ENCODE measurements at places on chromosomes 5 and 9.

GRCh38 chr5:151550146-151550545 is 41.0 kb downstream of the FAT2 start:
- no peak for DNase-seq

DNA sequence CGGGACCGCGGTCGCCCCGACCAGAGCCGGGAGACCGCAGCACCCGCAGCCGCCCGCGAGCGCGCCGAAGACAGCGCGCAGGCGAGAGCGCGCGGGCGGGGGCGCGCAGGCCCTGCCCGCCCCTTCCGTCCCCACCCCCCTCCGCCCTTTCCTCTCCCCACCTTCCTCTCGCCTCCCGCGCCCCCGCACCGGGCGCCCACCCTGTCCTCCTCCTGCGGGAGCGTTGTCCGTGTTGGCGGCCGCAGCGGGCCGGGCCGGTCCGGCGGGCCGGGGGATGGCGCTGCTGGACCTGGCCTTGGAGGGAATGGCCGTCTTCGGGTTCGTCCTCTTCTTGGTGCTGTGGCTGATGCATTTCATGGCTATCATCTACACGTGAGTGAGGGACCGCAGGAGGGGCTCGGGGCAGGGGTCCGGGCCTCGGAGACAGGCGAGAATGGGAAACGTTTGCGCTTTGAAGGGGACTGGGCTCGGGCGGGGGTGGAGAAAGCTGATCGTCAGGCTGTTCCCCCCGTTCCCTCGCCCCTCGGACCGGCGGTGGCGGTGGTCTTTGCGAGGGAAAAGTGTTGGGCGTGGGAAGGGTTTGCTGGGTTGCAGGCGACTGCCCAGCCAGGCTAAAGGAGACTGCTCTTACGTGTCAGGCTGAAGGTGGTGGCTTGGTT is 457 bp downstream of the UGCG start:
- no peak for DNase-seq

- no peak for DNase-seq
Observed at GRCh38 chr5:67027171-67027570, 169.4 kb downstream of the CD180 start.

GRCh38 chr5:59562756-59563389 is 330.7 kb downstream of the PDE4D start:
- peak; percentile 79 for DNase-seq

GRCh38 chr5:61461417-61461816 is 129.4 kb downstream of the ZSWIM6 start:
- DNase-seq, result no peak

GRCh38 chr5:2139478-2139877 is 256.8 kb upstream of the IRX4 start:
- DNase-seq, result no peak

DNA sequence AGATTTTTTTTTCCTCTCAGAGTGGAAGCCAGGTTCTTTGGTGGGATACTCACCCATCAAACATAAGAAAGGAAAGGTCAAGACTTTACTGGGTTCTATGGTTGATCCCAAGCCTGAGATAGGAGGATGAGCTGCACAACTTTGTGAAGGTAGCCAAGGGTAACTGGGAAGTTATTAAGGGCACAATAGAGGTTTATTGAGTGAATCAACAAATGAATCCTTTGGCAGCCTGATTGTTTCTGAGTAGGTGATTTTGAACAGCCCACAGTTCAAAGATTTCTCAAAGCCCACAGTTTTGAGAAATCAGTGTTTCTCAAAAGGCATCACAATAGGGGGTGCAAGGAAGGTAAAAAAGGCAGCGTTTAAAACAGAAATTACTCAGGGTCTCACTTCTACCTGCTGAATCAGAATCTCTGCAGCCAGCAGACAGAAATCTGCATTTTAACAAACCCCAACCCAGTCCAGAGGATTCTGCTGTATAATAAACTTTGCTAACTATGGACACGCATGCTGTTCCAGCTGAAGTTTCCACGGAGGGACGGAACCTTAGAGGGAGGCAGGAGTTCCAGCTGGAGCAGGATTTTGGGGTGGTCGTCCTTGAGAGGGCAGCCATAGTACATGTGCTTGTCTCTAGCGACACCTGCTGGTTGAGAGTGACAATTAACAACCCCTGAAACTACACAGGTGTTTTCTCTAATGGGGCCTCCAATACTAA is 32.7 kb upstream of the FSD1L start:
- DNase-seq, result peak; percentile 6

- no peak for DNase-seq
Observed at GRCh38 chr5:178640331-178641045, 13.6 kb upstream of the CLK4 start.

GRCh38 chr5:2295476-2295875 is 412.8 kb upstream of the IRX4 start:
- DNase-seq, result no peak

- no peak for DNase-seq
Observed at GRCh38 chr9:102569436-102569835, 425.7 kb upstream of the CYLC2 start.

DNA sequence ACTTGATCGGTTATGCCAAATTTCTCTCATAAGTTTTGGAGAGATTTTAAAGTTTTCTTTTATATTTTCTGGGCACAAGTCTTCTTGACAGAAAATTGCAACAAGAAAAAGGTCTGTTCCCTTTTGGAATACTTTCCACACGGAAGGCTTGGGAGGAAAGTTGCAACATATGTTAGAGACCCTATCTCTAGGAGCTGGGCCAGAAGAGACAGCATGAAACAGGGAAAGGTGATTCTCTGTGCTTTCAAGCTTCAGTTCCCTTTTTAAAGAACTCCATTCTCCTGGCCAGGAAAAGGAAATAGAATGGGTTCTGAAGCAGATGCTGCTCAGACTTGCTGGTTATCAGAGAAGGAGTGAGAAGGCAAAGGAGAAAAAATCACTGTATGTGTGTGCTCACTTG is 368.3 kb downstream of the SPATA31D1 start:
- DNase-seq, result no peak

DNA sequence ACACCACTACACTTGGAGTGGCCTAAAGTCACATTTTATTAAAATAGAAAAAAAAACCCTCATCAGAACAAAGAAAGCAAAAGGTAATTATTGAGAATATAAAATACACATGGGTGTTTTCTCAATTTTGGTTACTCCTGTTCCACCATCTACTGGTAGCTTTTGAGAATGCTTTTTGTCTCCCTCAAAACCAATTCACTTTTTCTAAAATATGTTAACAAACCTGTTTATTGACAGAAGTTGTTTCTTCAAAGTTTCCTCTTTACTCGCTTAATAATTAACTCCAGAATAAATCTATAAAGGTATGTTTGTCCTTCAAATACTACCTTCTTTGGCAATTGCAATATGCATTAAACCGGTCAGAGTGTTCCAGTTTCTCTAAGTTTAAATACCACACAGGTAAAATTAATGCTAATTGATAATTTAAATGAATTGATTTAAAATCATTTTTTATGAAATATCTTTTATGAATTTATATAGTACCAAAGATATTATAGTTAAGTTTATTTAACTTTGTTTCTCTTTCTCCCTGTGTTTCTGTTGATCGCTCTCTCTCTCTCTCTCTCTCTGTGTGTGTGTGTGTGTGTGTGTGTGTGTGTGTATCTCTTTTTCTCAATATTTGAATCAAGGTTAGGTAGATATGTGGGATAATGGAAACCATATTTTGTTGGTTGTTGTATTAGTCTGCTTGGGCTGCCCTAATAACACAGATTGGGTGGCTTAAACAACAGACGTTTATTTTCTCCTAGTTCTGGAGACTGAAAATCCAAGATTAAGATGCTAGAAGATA is 487.4 kb downstream of the PRDM9 start:
- no peak for DNase-seq

DNA sequence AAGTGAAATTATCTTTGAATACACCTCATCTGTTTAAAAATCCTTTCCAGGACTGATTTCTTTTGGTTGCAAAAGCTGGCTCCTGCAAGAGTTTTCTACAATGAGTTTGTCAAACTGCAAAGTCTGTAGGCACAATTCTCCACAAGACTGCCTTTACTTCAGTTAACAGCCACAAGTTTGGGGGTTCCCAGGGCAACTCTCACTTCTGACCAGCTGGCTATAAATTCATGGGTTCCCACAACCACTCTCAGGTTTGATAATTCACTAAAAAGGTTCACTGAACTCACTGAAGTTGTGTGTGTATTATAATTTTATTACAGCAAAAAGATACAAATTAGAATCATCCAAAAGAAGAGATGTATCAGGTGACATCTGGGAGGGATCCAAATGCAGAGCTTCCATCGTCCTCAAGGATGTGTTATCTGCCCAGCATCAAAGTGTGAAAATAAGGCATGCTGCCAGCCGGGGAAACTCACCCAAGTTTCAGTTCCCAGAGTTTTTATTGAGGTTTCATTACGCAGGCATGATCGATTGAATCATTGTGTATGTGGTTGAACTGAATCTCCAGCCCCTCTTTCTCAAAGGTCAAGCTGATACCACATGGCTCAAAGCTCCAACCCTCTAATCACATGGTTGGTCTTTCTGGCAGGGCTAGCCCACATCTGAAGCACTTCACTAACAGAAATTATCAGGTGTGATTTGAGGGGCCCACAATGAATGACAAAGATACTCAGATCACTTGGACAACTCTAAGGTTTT is 19.0 kb upstream of the PSIP1 start:
- DNase-seq, result peak; percentile 72

DNA sequence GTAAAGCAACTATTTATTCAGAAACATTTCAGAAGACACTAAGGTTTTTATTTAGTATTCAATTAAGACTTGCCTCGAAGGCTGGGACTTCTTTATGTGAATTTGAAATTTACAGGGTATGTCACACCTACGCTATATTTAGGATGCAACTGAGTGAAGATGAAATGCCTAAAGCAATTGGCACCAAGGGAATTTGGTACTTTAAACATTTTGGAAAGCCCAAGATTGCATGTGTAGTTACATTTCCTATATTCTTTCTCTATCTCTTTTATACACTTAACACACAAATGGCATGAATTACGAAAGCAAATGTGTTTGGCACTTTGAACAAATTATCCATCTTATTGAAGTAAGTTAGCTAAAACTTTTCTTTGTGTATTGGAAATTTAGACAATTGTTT is 633.3 kb downstream of the PDE4D start:
- no peak for DNase-seq

- peak; percentile 13 for DNase-seq
Observed at GRCh38 chr5:151862811-151863472, 61.7 kb downstream of the GLRA1 start.

DNA sequence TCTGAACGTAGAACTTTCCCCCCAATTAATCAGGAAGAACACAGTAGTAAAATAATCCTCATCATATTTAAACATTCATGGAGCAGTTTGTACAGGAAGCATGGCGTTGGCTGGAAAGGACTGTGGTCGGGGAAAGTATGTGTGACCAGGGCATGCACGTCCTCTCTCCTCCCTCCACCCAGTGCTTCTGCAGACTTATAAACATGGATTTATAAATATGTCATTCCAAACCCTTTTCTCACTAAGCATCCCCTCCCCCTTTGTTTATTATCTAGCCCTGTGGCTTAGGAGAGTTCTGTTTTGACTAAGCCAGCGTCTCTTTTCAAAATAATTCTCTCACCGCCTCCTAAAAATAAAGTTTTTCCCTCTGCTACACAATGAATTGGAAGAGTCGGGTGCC is 70.4 kb upstream of the DAP start:
- DNase-seq, result no peak

DNA sequence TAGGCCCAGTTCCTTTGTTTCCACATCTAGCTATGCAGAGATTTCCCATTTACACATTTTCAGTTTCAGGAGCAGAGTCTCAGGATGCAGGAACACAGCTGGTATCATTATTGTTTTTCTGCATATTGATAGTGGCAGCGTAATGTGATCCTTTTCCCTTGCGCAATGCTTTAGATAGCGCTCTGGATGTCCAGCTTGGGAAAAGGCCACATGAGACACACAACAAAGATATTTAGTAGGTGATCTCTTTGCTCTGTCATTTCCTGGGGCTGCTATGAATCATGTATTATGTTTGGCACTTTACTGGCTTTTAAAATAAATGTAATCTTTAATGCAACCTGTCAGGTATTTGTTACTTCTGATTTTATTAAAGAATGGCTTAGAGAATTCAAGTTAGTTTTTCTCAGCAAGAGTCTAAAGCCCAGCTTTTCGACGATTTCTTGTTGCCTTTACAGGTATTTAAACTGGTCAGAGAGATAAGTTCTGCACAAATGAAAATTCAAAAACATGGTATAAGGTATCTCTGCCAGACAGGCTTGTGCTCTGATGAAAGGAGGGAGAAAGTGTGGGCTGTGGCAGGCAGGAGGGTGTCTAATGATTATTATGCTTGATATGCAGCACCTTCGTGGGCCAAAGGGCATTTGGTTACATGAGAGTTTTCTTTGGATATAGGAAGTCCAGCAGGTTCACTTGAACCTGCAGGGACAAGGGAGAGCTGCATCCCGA is 42.2 kb downstream of the PTTG1 start:
- no peak for DNase-seq

Measured in GM06990 (cell line).